ENCODE measurements at places on chromosomes 5 and 9.

DNA sequence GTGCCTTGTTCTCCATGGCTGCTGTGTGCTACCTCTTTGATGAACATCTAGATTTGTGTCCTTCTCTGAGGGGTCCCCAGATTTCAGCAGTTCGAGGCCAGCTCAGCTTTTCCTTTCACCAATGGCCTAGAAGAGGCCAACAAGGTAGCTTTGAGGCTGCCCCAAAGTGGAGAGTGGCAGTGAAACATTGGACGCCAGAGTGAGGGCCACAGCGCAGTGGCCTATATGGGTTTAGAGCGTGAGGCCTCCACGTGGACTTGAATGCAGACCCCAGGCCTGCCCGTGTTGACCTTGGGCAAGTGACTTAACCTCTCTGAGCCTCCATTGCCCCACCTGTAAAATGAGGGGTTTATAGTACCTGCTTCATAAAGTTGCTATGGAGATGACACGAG is 11.8 kb downstream of the MYOZ3 start:
- no peak for DNase-seq

GRCh38 chr9:112784020-112784785 is 33.6 kb downstream of the SNX30 start:
- peak; percentile 3 for DNase-seq

- DNase-seq = no peak
These were observed 171.5 kb downstream of the EDIL3 start for GRCh38 chr5:84213212-84213611.

DNA sequence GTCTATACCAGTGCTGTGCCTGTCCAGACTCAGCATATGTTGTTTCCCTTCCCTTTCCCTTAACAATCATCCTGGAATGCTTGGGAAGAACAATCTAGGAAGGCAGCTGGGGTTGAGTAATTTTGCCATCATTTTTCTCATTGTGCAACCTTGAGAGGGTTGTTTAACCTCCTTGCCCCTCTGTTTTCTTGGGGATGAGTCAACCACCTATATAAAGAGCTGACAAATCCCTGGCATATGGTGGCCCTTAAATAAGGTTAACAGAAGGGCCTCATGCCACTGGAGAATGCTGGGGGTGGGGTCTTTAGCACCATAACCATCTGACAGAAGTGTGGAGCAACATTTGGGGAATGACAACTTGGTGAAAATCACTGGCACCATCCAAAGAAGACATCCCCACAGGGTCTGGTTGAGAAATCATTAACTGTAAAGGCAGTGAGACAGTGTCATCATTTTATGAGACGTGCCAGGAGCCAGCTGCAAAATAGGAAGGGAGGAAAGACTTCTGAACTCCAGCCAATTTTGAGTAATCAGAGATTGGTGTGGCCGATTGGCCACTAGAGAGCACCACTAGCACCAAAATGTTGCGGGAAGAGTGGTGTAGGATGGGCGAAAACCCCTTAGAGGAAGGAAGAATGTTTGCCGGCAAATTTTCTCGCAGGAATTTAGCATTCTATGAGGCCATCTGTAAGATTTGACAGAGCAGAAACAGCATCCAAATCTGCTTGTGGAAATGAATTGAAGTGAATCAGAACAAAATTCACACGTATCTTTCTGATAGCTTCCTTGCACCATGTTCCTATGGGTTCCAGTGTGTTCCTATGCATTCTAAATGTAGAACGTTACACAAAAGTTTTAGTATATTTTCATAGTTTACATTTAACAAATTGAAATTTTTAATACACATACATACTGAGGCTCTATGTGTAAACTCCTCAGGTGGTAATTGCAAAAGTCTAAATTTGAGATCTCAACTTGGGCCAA is 113.8 kb downstream of the MSX2 start:
- no peak for DNase-seq

- no peak for DNase-seq
These were observed 14.9 kb upstream of the HRH2 start for GRCh38 chr5:175642998-175643397.

DNA sequence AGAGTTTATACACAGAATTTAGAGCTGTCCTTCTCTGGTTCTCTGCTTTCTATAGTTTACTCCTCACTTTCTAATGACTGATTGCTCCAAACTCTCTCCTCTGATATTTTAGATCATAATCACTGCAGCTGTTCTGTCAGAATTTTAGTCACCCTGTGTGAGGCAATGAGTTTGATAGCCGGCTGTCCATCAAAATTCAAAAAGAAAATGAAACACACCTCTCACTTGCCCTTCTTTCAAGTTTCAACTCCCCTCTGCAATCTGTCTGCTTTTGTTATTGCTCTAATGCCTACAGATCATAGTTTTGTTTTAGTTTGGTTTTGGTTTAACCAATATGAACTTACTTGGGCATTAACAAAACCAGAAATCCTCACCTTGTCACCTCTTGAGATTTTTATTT is 23.3 kb upstream of the ABLIM3 start:
- no peak for DNase-seq

DNA sequence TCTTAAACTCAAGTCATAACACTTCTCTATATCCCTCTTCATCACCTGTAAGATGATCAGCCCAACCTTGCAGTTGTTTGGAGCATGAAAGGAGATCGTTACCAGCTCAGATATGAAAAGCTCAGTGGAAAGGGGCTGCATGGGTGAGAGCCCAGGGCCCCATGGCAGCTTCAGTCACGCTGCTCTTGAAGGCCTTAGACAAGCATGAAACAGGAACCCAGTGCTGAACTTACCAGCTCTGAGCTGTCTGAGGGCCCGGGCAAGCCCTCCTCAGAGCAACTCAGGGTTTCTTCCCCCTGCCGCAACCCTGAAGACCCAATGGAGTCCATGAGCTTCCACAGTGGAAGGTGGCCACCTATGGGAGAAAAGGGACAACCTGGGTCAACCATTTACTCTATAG is 3.3 kb downstream of the HK3 start:
- no peak for DNase-seq

GRCh38 chr9:31715250-31715649 is 669.2 kb upstream of the ACO1 start:
- no peak for DNase-seq

DNA sequence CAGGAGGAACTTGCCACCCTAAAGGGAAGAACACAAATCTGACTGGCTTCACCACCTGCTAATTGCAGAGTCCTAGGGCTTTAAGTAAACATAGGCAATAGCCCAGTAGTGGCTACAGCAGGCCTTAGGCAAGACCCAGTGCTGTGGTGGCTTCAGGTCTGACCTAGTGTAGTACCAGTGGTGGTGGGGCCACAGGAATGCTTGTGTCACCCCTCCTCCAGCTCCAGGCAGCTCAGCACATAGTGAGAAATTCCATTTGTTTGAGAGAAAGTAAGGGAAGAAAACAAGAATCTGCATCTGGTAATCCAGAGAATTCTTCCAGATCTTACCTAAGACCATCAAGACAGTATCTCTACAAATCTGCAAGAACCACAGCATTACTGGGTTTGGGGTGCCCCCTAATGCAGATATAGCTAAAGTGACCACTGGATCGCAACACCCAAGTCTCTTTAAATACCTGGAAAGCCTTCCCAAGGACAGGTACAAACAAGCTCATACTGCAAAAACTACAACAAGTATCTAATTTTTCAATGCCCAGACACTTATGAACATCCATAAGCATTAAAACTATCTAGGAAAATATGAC is 102.6 kb upstream of the TRPM3 start:
- no peak for DNase-seq

GRCh38 chr5:127926974-127927373 is 156.6 kb upstream of the SLC12A2 start:
- DNase-seq = no peak

DNA sequence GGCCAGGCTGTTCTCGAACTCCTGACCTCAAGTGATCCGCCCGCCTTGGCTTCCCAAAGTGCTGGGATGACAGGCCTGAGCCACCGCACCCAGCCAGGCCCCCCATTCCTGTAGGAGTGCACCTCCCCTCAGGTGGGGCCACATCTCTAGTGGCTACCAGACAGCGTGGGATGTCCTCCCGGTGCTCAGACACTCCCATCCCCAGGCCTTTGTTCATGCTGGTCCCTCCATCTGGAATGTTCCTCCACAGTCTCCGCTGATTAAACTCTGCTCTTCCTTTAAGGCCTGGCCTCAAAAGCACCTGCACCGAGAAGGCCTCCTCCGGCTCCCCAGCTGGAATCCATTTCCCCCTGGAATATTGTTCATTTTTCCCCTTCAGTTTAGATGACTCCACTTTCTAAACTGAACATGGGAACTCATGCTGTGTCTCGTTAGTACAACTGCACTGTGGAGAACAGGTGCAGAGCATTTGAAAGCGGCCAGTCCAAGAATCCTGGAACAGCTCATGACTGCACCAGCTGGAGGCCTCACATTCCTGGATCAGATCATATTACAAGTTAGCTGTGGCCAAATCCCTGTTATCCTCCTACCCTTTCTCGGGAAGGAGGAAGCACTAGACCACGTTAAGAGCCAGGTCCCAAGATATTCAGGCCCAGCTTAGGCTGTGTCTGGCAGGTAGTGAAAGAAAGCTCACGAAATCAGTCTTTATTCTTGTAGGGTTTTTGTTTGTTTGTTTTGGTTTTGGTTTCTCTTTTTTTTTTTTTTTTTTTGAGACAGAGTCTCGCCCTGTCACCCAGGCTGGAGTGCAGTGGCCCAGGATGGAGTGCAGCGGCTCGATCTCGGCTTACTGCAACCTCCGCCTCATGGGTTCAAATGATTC is 10.8 kb upstream of the PRRC2B start:
- peak; percentile 27 for DNase-seq

DNA sequence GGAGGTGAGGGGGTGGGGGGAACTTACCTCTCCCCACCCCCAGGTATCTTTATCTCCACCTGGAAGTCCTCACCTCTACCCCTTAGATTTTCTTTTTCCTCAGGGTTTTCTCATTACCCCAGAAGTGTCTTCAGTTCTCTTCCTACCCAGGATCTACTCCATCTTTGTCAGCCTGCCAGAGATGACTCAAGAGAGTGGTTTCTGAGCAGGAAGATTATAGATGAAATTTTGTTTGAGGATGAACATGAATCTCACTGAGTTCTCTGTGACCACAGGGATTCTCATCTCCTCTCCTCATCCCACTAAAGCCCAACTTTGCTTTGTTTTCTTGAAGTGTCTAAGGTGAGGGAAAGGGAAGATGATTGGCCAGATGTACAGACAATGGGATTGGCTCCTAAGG is 5.2 kb upstream of the HINT2 start:
- DNase-seq = no peak

GRCh38 chr5:51039424-51040329 is 343.6 kb upstream of the ISL1 start:
- no peak for DNase-seq

- no peak for DNase-seq
These were observed 13.6 kb upstream of the S100Z start for GRCh38 chr5:76836181-76836580.

- no peak for DNase-seq
These were observed 10.0 kb upstream of the BOD1 start for GRCh38 chr5:173626505-173626820.

DNA sequence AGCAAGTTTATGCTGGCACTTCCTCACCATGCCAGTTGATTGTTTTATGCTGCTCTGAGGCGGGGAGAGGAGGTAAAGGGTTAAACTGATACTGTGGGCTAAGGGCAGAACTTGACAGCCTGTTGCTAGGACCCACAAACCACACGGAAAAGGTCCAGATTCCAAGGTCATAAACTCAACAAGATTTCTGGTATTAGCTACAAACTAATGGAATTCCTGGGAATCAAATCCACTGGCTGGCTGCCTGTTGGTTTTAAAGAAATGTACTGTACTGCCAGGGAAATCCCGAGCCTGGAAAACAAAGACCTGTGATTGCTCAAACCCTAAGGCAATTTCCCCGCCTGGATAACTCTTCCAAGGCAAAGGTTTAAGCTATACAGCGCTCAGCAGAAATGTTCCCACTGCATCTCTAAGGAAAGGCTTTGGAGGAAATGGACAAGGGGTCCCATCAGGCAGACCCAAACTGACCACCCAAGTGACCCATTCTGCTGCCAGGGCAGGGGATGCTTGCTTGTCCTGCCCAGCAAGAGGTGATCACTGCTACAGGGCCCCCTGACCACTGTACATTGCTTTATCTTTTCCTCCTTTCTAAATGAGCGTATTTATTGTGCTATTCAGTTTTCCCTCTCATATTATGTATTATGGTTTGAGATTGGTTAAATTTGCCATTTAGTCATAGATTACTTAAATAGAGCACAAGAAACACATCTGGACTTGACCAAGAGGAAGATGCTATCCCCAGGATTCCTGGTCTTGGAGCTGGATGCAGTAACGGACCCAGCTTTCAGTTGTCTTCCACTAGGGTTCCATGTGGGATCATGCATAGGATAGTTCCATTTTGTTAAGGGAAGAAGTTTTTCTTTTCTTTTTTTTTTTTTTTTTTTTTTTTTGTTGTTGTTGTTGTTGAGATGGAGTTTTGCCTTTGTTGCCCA is 124.3 kb downstream of the SUSD1 start:
- DNase-seq = no peak
